ENCODE measurements at places on chromosomes 2 and 18.

DNA sequence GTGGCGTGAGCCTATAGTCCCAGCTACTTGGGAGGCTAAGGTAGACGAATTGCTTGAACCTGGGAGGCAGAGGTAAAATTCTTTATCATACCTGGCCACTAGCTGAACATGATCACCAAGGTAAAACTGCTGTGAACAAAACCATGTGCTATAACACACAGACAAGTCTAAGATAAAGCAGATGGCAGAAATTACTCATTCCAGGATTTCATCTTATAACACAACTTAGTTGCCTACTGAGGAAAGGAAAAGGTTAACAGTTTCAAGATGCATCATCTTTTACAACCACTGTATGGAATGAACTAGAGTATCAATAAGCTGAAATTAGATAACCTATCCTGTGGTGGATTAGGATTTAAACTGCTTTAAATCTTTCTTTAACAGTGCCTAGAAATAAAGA lies 8.3 kb downstream of the ARL5A start:
- no peak for DNase-seq

DNA sequence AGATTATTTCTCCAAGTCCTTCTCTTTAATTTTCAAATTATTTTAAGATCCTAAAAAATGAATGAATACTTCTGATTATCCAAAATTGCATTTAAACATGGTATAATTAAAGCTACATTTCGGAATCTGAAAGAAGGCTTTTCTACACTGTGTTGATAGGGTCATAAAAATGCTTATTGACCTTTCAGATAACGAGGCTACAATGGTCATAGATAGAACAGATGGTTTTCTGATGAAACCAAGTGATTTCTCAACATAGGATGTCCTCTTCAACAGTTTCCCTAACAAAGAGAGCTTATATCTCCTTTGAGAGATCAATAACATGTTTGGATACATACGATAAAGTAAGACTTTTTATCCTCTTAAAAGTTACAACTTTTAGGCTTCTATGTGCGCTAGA lies 201.1 kb downstream of the PTH2R start:
- DNase-seq, result no peak

DNA sequence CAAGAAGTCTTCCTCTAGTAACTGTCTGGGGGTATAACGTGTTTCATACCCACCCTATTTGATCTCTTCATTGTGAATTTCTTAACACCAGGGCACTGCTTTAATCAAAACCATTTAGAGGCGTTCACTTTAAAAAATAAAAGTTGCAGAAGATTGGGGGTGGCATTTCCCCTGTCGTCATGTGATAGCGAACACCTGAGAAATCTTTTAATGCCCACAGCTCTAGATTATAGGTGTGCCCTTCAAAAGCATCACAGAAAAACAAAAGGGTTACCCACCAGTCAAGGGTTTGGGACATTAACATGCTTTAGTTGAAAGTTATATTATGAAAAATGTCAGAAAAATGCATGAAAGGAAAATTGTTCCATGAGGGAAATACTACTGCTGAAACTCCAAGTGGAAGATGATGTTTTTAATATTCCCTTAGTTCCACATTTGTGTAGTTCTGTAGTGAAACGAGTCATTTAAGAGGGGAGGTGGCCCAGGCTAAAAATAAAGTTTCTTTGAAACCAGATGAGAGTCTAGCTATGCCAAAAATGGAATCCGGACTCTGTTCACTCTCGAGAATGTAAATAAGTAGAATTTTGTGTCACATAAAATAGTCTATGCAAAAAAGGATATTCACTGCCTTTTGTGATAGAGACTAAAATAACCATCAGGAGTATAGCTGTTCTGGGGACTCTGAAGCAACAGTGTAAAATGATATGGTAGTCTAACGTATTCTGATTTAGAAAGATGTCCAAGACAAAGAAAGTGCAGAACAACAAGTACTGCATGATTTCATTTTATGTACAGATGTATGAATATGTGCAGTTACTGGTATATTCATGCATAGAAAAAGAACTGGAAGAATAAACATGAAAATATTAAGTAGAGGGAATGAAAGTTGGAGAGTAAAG lies 95.3 kb downstream of the TMEM247 start:
- DNase-seq, result no peak

DNA sequence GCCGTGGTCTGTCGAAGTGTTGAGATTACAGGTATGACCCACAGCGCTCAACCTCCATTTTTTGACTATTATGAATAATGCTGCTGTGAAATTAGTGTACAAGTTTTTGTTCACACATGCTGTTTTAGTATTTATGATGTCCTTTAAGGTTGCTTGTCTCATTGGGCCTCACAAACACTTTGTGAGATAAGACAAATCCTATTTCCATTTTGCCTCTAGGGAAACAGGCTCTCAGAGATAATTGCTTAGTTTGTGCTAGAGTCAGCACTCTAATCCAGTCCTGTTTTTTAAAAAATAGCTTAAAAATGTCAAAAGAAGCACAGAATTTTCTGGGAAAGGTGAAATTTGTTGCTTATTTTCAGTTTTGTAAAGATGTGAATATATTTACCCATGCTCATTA lies 43.3 kb upstream of the CUL3 start:
- no peak for DNase-seq

- DNase-seq, result no peak
Observed at GRCh38 chr2:195813421-195813820, 156.4 kb downstream of the SLC39A10 start.

- no peak for DNase-seq
Observed at GRCh38 chr2:24496959-24497358, 5.9 kb downstream of the NCOA1 start.

- DNase-seq, result no peak
Observed at GRCh38 chr2:130372833-130373807, 17.3 kb downstream of the PTPN18 start.

- DNase-seq, result no peak
Observed at GRCh38 chr2:54763636-54764291, 40.3 kb downstream of the EML6 start.

DNA sequence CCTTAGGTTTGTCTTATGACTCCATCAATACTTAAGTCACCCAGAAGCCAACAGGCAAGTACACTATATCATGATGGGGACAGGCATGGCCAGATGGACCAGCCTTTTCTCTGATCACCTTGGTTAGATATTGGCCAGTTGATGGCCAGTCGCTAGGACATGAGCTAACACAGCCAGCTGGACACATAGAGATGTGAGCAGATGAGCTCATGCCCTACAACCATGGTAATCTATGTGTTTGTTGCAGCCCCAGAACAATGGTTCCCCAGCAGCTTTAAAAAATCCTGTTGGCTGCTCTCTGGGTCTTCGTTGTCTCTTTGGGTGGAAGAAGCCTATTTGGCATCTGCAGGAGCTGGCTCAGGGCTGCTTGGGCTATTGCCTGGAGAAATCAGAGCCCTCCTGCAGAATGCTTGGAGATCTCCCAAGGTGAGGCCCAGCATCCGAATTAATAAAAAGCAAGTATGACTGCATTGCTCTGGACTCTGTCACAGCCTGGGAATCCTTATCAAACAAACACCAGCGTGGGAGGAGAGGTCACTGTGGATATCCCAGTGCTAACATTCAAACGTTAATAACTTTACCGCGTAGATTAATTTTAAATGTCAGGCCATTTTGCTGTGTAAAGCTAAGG lies 62.3 kb upstream of the KLHL29 start:
- no peak for DNase-seq

DNA sequence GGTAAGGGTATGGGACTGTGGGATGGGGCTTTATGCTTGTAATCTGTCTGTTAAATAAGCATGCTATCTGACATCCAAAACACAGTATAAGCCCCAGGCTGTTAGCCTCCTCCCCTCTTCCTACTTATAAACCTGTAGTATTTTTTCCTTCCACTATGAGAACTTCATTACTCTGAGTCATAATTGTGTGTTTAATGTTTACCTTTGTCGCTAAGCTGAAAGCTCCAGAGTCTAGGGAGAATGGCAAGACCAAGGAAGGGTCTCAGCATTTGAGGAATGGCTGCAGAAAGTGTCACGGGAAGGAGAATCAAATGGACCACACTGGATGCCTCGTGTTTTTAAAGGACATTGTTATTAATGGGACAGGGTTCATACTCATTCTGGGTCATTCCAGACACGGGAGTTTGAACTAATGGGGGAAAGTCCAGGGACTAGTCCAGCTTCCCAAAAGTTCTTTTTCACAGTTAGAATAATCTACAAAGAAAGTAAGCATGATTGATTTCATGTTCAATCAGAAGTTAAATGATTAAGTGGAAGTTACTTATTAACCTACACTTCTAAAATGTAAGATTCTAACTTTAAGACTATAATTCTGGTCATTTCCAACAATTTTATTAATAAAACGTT lies 292.2 kb downstream of the AFF3 start:
- DNase-seq, result no peak

- DNase-seq, result no peak
Observed at GRCh38 chr2:161005170-161005569, 155.1 kb upstream of the TANK start.

- DNase-seq, result peak; percentile 14
Observed at GRCh38 chr18:76493213-76494161, 1.6 kb downstream of the ZNF516 start.

- no peak for DNase-seq
Observed at GRCh38 chr18:31102025-31102684, at the start of gene DSC2. Gene DSC2, minus strand, starts transcription at chr18:31102421. Its CDS starts 450 bp downstream, at chr18:31101971.

GRCh38 chr2:145755019-145755837 lies 1235.3 kb upstream of the ZEB2 start:
- no peak for DNase-seq

- no peak for DNase-seq
Observed at GRCh38 chr2:100071335-100072043, 70.9 kb downstream of the AFF3 start.

DNA sequence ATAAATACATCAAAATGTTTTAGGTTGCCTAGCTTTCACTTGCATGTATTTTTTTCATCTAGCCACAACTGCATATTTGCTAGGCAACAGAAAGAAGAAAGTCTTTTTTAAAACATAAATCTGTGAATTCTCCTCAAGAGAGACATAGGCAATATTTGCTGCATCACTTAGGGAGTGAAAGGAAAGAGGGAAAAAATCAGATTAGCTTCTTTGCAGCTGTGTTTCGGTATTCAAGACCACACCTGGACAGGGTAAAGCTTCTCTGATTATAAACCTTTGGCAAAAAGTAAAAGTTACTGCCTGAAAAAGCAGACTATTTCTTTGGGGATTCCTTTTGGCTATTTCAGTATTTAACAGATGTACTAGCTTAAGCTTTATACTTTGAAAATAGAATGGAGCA lies 280.9 kb upstream of the ZSWIM2 start:
- no peak for DNase-seq

DNA sequence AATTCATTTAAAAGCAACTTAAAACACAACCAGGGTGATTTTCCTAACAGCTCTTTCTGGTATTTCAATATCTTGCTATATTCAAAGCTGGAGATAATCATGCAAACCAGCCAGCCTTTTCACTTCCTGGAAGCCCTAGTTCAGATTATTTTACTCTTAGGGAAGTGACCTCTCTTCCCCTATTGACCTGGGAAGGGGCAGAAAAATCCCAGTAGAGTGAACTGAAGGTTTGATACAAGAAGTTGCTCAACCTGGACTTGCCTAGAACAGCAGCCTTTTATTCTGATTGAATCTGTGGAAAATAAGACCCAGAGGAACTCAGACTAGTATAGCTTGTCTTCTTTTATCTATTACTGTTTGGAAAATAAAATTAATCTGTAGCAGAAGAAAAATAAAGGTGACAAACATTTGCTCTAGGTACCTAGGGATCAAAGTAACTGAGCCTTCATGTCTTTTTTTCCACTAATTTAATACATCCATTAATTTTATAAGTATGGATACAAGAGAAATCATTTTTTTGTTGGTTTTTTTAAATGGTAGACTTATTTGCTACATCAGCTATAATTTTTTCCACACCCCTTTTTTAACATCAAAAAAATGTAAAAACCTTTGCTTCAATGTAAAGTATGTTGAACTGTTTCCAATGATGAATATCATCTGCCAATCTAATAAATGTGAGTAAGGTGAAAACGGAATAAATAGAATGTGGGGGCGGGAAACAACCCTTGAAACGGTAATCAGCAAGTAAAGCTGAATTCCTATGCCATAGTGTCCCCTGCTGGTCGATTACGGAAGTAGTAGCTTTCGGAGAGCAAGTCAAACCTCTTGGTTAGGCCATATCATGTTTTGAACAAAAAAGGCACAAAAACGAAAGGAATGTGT lies 629.9 kb downstream of the NRXN1 start:
- peak; percentile 6 for DNase-seq

GRCh38 chr18:48979944-48980890 lies 29.5 kb upstream of the SMAD7 start:
- no peak for DNase-seq

DNA sequence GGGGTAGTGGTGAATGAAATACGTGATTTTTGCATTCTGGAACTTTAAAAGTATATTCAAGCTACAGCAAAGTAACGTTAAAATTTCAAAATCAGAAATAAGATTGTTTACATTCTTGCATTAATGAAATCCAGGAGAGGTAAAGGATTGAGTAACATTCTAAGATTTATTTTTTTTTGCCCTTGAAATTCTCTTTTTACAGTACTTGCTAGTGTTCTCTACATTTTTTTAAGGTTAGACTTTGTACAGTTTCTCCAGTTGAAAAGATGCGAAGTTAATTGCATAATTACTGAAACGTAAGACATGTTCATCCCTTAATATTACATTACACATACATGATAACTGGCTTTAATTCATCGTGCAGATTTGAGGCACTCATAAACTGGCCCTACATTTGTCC lies 74.5 kb downstream of the ACTR3 start:
- DNase-seq, result no peak

- DNase-seq, result no peak
Observed at GRCh38 chr2:47300081-47300480, 102.9 kb upstream of the MSH2 start.

DNA sequence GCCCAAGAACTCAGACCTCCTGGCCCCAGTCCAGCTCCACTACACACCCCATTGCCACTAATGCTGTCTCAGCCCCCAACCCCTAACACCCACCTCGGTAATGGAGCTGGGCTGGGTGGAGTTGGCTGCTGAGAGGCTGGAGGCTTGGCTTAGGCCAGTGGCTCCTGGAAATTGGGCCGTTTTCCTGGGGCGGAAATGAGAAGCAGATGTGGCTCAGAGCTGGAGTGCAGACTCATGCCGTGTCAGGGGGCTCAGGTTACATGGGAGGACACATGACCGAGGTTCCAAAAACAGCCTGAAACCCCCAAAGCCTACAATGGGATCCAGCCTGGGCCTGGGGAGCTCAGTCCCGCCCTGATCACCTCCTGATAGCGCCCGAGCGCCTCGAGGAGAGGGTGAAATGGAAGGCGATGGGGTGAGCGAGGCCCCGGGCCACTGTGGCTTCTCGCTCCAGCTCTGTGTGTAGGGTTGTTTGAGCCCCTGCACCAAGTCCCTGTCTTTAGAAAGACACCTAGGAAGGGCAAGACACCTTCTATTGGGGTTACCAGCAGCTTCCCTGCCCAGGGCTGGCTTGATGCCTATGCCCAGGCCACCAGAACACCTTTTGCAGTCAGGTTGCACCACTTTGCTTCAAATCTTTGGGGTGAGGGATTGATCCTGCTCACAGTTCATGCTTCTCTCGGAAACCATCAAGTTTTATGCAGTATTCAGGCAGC lies 175.7 kb upstream of the HAAO start:
- DNase-seq, result no peak

GRCh38 chr2:14197293-14197692 lies 435.2 kb upstream of the LRATD1 start:
- DNase-seq, result no peak
